ENCODE measurements at places on chromosomes 2 and 18.
A peak's percentile ranks its signal among the peaks of the same experiment; 100 is the strongest.

DNA sequence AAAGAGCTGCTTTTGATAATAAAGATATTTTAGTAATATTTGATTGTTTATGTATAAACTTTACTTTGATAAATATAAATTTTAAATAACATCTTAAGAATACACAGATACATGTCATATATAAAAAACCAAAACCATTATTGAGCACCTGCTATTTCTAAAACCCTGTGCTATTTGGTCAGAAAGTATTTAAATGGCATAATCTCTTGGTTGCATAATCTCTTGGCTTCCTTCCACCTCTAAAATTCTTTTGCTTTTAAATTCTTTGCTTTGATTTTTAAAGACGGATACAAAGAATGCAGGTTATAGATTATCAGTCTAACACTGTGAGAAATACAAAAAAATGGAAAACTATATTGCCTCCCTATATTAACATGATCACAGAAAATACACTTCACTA is 36.9 kb downstream of the ACMSD start:
- no peak for DNase-seq

- DNase-seq = no peak
Observed at GRCh38 chr18:71998547-71999097, 545.5 kb downstream of the CBLN2 start.

DNA sequence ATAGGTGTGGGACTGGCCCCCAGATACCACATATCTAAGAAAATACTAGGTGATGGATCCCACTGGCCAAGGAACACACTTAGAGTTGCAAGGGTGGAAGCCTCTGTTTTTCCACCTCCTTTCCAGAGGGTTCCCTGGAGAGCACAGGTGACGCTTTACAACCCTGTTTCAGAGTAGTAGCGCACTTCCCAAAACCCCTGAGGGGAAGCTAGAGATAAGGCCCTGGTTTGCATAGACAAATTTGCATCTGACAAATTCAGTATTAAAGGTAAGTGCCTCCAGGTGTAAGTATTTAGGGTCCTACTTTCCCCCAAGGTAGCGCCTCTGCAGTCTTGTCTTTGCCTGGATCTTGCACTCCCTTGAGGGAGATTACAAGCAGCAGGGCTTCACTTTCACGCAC is 474 bp upstream of the CERKL start:
- no peak for DNase-seq

GRCh38 chr18:58183226-58183625 is 139.2 kb downstream of the NEDD4L start:
- no peak for DNase-seq

DNA sequence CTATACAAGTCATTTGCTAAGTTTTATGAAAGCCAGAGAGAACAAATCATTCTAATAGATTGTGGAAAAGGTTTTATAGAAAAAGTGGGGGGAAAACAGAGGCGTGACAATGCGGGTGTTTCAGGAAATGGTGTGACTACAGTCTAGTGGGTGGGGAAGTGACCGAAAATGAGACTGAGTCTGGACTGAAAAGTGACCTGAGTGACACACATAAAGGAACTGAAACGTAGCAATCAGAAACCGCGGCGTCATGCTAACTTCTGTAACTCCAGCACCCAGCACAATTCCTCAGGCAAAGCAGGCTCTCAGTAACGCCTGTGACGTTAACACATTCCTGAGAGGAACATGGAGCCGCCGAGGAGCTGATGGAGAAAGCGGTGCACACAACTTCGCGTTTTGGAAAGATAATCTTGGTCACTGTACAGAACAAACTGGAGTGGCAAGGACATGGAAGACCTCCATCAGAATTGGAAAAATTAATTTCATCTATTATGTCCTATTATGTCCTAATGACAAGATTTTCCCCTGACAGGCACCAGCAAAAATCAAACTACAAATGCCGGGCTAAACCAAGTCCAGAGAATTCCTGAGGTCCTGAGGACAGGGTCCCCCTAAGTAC is 1.4 kb upstream of the CD226 start:
- DNase-seq = no peak

DNA sequence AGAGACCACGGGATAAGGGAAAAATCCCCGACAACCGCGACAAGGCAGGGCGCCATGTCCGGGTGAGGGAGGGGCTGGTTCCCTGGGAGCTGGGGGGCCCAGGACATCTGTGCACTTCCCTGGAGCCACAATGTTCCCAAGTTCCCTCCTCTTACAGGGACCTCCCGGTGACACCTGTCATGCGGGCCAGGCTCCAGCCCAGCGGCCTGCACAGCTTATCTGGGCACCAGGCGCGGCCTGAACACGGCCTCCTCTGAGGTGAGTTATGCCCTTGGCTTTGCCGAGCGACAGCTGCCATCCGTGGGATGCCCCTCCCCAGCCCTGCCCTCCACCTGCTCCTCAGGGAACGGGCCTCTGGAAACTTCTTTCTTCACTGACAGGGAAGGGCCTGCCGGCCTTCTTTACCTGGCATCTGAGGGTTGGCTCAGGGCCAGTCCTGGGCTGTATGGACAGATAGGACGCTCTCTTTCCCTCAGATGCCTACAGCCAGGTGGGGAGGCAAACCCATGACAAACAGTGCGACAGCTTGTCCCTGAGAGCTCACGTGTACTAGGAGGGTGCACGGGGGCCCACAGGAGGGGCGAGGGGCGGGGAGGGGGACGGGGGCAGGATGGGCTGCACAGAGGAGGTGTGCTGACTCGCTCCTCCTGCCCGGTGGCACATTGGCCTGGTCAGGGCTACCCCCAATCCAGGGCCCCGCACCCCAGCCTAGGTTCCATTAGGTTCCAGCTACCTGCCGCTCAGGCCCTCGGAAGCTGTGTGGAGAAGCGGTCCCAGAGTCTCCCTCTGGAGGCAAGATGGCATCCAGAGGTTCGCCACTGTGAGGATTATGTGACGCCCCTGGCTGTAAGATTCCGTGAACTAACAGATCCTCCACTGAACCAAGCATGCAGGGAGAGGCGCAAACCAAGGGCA is 34.9 kb upstream of the HPCAL1 start:
- DNase-seq = no peak

GRCh38 chr18:57906852-57907251 is 103.7 kb upstream of the ATP8B1 start:
- no peak for DNase-seq

DNA sequence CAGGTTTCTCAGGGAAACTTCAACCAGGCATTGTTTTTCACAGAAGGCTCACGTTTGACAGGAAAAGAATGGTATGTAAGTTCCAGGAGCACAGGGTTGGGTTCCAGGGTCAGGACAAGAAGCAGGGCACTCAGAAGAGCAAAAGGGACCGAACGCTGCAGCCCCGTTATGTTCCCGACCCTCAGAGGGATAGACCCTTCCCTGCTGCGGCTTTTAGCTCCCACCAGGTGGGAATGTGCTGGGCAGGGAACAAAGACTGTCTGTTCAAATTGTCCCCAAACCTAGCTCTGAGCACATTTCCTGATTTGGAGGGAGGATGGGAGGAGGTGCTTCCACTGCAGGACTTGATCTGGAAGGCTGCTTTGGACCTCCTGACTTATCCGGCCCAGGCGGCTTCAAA is 130.1 kb downstream of the RAB3GAP1 start:
- no peak for DNase-seq

- no peak for DNase-seq
Observed at GRCh38 chr2:209901172-209901571, 101.3 kb upstream of the RPE start.

DNA sequence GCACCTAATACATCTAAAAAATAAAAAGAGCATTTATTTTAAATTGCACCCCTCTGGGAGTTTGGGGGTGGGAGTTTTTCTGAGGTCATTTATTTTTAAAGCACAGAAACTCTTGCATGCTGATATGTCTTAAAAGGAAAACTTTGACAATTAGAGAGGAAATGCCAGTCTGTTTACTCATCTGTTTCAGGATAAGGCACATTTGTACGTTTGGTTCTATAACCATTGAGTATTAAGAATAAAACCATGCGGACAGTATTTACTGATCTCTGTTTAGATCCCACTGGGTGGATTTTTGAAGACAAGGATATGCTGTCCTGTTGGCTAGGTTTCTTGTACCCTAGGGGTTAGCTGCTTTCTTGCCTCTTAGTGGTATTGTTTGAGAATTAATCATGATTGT is 122.9 kb downstream of the TANC1 start:
- DNase-seq = peak; percentile 84

- no peak for DNase-seq
Observed at GRCh38 chr2:238634701-238635357, 208.1 kb downstream of the ASB1 start.

DNA sequence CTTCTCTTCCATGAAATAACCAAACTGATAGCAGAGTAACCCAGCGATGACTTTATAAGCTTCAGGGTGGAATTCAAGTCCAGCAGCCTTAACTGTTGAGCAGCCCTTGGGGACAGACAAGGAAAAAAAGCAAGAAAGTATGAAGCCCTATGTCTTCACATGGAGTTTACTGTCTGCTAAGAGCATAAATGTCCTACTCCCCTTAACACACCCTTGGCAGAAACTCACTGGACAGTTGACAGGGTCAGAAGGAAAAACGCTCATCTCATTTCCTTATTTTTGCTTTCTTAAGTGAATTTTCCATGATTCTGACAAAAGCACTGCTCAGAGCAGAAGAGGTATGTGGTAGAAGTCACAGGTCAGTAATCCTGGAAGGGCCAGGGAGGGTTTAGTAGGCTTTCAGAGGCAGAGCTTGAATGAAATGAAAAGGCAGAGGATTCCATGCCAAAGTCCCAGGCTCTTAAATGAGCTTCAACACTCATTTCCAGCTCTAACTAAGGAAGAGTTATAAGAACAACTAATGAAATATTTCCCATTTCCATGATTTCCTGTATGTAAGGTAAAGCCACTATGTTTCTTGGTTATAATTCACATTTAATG is 683.3 kb upstream of the KLHL29 start:
- no peak for DNase-seq

DNA sequence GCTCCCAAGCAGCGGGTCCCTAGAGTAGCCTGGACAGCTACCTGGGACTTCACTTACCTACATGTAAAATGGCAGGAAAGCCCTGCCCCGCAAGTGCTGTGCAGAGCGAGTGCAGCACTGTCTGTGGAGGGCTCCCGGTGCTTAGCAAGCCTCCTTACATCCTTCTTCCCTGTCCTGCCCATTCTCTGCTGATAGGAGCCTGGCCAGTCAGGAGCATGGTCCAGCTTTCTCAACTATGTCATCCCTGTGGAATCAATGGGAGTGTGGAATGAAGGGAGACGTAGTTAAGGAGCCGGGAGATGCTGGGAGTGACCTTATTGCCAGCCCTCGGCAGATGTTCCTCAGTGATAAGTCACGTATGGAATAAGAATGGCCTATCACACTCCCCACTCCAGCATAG is 661.9 kb upstream of the ID2 start:
- DNase-seq = no peak

DNA sequence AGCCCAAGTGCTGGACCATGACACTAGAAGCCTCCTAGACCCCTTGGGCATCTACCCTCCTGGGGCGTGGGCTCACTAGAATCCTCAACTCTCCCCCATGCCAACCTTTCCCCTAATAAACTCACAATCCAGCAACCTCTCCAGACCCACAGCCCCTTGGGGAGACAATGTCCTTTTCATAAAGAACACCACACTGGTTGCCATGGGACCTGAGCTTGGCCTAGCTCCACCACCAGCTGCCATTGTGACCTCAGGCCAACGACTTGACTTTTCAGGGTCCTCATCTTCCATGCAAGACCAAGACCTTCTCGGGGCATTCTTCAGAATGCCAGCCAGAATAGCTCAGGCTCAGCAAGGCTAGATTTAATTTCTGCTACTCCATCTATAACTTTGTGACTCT is 128.1 kb upstream of the NPAS2 start:
- no peak for DNase-seq

DNA sequence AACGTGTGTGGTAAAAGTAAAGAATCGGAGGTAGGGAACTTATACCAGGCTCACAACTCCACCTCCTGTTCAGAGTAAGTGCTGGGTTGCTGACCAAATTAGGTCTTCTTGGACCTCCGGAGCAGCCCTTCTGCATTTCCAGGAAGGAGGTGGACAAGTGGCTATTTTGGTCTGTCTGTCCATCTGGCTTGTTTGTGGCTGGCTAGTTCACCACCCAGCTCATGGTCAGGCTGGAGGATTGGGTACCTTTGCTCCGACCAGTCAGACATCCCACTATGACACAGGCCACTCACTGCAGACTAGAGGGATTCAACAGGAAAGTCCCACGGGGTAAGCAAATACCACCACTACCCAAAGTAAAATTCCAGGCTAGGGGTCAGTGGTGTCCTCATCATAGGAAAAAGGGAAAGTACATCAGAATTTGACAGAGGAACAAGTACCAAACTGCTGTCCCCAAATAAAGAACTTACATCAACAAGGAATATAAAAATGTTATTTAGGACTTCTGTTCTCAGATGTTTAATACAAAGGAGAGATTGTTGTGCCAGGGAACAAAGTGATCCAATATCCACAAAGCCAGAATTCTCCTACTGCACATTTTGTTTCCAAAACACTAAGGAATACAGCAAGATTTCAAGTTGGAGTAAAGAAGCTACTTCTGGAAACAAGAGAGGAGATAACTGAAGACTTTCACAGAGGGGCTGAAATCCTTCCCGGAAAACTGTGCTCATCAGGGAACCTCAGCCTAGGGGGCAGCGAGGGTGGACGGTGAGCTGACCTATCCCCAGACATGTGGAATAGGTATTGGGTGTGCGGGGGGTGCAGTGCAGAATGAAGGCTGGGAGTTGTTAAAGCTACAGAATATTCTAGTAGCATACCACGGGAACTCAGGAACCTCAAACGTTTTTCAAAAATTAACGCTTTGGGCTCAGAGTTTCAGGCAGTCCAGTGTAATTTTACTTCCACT is 56.9 kb downstream of the BCL2 start:
- DNase-seq = no peak

DNA sequence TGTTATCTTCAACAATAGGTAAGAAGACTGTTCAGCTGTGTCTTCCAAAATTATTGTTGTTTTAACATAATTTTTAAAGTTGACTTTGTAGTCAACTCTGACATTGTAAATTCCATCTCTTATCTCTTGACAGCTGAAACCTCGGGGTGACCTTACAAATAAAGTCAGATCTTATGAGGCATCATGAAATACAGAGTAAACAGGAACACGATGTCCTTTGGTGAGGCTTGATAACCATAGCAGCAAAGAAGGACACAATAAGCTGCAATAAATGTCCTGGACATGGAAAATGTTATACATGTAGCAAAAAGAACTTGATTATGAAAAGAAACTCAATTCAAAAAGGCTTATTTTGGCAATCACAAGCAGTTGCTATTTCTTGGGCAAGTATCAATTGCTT is 618.9 kb upstream of the SLC39A10 start:
- DNase-seq = no peak

GRCh38 chr2:195613922-195614321 is 43.1 kb upstream of the SLC39A10 start:
- DNase-seq = peak; percentile 94
